ENCODE measurements at places on chromosomes 7 and 10. TPM values are rescaled to one million over a fixed set of nuclear protein-coding genes. Genes with fewer than 3 reads are reported as not detected.

SPRN gene
- total RNA-seq: 0.14 TPM

NPVF gene
- not detected for total RNA-seq

TEX47 gene
- not detected for total RNA-seq

DRGX gene
- not detected for total RNA-seq

SPDYE8 gene
- total RNA-seq: not detected

All from posterior vena cava (tissue), 2 donors.